ENCODE measurements at places on chromosomes 2 and 18.

DNA sequence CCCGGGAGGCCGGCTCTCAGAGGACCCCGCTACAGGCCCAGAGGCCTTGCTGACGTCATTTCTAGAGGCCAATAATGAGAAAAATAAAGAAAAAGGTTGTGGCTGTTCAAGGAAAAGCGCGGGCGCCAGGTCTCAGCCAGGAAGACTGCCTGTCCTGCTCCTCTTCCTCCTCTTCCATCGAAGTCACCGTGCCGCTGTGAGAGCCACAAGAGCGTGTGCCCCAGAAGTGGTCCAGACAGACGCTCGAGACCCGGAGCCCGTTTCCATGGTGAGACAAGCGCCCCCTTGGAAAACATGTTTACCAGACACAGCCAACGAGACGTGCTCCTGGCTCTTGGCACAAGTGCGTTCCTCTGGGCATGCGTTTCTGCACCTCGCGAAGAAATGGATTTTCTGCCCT is 210.5 kb downstream of the HDAC4 start:
- DNase-seq, result no peak

DNA sequence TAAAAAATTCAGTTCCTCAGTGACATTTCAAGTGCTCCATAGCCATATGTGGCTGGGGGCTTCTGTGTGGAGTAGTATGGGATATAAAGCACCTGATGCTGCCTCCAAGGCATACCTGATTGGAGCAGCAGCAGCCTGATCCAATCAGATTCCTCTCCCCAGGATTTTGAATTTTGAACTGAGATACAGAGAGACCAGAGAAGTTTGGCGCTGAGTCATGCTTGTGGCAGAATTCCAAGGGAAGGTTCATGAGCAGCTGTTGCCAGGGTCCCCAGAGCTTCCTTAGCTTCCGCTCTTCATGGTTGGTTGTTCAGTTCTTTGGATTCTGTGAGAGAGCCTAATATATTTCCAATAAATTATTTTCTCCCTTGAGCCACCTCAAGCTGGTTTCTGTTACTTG is 29.0 kb upstream of the CFAP36 start:
- peak; percentile 46 for DNase-seq

- DNase-seq, result no peak
Observed at GRCh38 chr2:173984866-173985604, 19.9 kb upstream of the SP3 start.

- DNase-seq, result no peak
Observed at GRCh38 chr2:112006076-112006410, 49.0 kb upstream of the TMEM87B start.

- no peak for DNase-seq
Observed at GRCh38 chr2:128780434-128781080, 461.9 kb upstream of the HS6ST1 start.

DNA sequence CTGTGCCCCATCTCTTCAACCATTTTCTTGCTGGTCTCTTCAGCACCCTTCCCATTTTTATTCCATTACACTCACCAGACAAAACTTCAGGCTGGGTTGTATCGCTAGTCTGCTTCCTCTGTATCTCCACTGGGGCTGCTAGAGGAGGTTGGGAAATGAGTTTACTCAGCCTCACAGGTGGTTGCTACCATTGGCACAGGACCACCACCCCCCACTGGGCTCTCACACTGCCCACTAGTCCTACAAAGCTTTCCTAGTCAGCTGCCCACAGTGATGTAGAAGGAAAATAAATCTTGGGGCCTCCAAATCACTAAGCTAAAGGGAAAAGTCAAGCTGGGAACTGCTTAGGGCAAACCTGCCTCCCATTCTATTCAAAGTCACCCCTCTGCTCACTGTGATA is 12.3 kb upstream of the IL1B start:
- no peak for DNase-seq

DNA sequence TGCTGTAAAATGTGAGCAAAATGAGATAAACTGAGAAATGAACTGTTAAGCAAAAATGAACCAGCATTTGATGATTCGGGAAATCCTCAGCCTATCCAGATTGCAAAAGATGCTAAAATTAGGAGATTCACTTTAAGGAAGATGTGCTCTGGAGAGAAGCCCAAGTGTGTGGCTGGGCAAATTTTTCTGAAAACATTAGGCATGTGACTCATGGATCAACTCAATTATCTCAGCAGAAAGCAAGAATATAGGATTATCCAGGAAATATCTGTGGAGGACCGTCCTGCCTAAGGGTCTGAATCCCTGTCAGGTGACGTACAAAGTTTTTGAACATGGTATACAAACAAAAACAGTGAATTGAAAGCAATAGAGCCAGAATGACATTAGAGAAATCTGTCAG is 1268.3 kb upstream of the TMEFF2 start:
- DNase-seq, result no peak

- no peak for DNase-seq
Observed at GRCh38 chr2:230748087-230748486, 35.4 kb downstream of the CAB39 start.

DNA sequence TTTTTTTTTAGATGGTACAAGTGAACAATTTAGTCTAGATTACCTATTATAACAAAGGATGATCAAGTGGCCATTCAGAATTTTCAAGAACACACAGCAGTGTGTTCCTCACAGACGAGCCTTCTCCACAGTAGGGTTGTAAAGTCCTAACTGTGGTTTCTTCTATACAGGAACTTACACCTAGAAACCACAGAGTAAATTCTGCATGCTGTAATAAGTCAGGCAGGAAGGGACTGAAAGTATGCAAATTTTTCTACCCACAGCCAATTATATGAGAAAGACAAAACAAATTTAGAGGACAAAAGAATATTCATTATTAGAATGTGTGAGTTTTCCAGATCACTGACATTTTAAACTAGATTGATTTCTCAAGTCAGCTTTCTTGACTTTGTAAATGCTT is 99.5 kb downstream of the RBMS1 start:
- DNase-seq, result no peak

DNA sequence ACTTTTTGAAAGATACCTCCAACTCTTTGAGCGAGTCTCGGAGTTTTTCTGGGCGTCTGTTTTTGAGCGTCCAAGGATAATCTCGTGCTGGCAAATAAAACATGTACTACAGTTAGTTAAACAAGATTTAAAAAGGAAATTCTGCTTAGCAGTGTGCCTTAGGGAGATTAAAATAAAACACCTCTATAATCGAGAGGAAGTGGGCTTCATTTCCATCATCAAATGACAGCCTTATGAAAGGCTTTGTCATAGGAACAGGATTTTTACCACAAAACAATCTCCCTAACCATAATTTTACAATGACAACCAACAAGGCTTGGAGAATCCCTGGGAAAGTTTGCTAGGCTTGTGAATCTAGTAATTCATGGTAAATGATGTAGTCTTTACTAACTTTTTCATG is 103.4 kb downstream of the WDPCP start:
- no peak for DNase-seq

DNA sequence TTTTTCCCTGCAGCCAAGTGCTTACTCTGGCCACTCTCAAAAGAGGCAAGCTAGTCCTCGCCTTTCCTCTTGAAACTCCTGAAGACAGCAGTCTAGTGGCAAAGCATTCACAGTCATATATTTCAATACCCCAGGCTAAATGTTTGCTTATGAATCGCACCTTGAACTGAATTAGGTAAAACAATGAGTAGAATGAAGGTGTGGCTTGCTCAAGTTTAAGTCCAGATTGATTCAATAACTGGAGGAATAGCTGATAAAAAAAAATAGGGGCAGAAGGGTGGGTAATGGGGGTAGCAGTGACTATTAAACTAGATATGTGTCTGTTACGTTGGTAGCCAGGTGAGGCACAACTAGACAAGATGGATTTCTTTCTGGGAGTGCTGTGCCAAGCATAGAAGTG is 88.2 kb upstream of the EPB41L3 start:
- DNase-seq, result no peak

GRCh38 chr18:12857215-12857905 is 26.7 kb downstream of the PTPN2 start:
- no peak for DNase-seq

GRCh38 chr18:8603663-8604520 is 5.3 kb upstream of the RAB12 start:
- DNase-seq, result no peak

- no peak for DNase-seq
Observed at GRCh38 chr2:86783615-86784339, 6.9 kb downstream of the CD8A start.

GRCh38 chr2:95006588-95006987 is 18.9 kb upstream of the MAL start:
- DNase-seq, result no peak

DNA sequence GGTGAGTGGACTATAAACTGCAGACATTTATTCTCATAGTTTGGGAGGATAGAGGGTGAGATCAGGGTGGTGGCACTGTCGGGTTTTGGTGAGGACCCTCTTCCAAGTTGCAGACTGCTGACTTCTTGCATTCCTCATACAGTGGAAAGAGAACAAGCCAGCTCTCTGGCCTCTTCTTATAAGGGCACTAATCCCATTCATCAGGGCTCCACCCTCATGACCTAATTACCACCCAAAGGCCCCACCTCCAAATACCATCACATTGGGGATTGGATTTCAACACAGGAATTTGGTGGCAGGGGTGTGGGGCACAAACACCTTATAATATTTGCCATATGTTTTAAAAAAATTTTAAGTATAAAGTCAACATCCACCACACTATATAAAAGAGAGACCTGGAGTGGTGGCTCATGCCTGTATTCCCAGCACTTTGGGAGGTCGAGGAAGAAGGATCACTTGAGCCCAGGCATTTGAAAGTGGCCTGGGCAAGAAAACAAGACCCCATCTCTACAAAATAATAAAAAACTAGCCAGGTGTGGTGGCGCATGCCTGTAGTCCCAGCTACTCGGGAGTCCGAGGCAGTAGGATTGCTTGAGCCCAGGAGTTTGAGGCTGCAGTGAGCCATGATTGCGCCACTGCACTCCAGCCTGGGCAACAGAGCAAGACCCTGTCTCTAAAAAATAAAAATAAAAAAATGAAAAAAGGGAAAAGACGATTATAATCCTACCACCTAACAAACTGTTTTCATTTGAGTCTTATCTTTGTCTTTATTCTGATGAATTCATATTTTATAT is 44.0 kb downstream of the TCF7L1 start:
- DNase-seq, result no peak

DNA sequence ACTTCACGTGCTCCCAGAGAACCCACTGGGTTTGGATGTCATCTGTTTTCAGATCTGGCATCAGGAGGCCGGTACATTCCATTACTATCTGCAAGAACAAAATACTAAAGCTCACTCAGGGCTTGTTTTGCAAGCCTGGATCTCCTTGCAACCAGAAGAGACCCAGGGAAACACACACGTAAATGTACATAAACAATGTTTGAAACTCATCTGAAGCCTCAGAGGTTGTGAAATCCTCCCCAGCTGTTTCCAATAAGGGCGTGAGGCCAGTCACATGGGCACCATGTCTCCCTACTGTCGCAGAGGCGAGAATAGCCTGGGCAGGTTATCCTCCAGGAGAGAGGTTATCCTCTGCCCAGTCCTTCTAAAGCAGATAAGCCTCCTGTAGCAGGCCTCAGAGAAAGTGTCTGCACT is 186.9 kb downstream of the GFPT1 start:
- no peak for DNase-seq

- DNase-seq, result no peak
Observed at GRCh38 chr18:6557770-6558248, 143.1 kb upstream of the L3MBTL4 start.

- no peak for DNase-seq
Observed at GRCh38 chr2:46381871-46382270, 84.7 kb downstream of the EPAS1 start.

GRCh38 chr2:177662895-177663294 is 270.3 kb downstream of the AGPS start:
- no peak for DNase-seq

DNA sequence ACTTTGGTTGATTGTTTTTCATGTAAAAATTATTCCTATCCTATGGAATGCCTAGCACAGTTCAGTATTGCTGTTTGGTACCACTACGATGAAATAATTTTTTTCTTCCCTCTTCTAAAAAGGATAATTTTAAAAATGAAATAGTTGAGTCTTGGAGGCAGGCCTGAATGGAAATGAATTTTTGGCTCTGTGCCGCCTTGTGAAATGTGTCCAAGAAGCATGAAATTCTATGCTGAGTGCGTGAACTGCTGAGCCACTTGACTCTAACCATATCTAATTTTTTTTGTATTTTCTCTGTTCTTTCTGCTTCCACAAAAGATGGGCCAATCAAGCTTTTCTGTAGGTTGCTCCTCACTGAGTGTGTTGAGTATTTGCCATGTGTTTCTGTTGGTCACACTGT is 95.0 kb downstream of the PRPF40A start:
- DNase-seq, result no peak

GRCh38 chr2:215374642-215375466 is 61.0 kb downstream of the FN1 start:
- DNase-seq, result no peak

GRCh38 chr2:211930331-211930730 is 608.3 kb downstream of the ERBB4 start:
- DNase-seq, result no peak

DNA sequence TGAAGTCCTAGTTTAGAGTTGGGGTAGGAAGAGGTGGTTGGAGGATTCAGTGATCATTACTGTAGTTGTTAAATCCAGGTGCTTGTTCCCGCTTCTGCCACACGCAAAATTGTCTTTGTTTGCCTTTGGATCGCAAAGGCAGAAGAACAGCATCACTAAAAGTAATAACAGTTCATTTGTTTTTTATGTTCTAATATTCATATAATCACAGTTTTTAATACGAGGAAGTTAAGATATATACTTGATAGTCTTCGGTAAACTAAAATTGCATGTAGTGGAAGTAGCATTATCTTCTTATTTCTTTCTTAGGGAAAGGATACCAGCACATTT is 365 bp downstream of the NDUFB3 start:
- peak; percentile 45 for DNase-seq

- no peak for DNase-seq
Observed at GRCh38 chr2:57696016-57696415, 350.6 kb upstream of the VRK2 start.

GRCh38 chr2:28736034-28736433 is 15.6 kb upstream of the PPP1CB start:
- DNase-seq, result no peak

DNA sequence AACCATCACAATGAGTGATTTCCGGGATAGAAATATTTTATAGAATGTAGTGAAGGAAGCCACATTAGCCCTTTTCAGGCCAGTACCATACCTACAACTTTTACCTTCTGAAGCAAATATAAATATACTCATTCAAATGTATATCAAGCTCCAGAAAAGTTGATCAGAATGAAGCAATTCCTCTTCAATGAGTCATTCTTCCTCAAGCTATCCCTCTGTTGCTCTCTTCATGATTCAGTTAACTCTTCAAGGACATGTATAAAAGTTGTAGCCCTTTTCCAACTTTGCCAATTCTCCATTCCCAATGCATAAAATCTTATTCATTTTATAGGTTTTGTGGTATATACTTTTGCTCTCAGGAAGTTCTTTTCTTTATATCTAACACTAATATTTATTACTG is 242.1 kb upstream of the RGPD4 start:
- no peak for DNase-seq

DNA sequence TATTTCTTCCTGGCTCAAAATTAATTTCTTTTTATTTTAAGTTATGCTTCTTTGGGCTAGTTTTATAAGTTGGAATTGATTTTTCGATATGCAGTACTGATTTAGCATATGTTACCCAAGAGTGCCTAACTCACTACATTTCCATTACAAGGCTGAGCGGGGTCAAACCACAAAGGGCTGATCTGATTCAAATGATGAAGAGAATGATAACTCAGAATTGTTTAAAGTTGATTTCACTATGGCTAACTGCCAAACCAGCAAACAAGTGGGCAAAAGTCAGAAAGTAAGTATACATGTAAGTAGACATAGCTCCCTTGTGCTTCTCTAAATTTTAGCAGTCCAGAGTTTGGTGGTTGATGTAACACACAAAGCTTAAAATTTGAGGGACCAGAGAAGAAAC is 35.6 kb downstream of the RAD51AP2 start:
- no peak for DNase-seq

Measured in NCI-H1930 (cell line).